ENCODE measurements at places on chromosomes 11 and 22.

GRCh38 chr11:10528121-10528520, 12.9 kb downstream of the RNF141 start:
- no peak for DNase-seq

GRCh38 chr22:46652847-46653331, 32.7 kb downstream of the GRAMD4 start:
- no peak for DNase-seq

GRCh38 chr11:118016104-118016503, 29.9 kb downstream of the IL10RA start:
- no peak for DNase-seq

DNA sequence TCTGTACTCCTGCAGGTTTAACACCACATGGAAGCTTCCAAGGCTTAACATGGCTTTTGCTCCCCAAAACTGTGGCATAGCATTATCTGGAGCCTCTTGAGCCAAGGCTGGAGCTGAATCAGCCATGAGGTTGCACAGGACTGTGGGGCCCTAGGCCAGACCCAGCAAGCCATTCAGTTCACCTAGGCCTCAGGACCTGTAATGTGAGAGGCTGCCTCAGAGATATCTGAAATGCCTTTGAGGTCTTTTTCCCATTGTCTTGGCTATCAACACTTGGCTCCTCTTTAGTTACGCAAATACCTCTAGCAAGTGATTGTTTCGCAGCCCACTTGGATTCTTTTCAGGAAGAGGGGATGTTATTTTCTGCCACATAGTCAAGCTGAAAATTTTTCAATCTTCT, 72.0 kb downstream of the VPREB1 start:
- DNase-seq = no peak

GRCh38 chr22:45683248-45683647, 11.6 kb downstream of the ATXN10 start:
- DNase-seq = no peak

DNA sequence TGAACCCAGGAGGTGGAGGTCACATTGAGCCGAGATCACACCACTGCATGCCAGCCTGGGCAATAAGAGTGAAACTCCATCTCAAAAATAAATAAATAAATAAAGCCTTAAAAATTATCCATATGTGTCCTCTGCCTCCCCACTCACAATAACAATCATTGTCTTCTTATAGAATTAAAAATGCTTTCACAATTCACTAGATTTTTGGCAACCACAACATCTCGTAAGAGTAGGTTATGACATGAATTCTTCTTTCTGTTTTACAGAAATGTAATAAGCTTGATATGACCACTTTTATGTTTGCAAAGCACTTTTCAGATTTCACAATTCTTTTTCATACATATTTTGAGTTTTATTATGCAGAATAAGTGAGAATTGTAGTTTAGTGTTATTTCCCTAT, 54.5 kb upstream of the HSPA8 start:
- no peak for DNase-seq

- peak; percentile 53 for DNase-seq
Measured at GRCh38 chr11:64148226-64148916, 17.5 kb downstream of the MACROD1 start.

DNA sequence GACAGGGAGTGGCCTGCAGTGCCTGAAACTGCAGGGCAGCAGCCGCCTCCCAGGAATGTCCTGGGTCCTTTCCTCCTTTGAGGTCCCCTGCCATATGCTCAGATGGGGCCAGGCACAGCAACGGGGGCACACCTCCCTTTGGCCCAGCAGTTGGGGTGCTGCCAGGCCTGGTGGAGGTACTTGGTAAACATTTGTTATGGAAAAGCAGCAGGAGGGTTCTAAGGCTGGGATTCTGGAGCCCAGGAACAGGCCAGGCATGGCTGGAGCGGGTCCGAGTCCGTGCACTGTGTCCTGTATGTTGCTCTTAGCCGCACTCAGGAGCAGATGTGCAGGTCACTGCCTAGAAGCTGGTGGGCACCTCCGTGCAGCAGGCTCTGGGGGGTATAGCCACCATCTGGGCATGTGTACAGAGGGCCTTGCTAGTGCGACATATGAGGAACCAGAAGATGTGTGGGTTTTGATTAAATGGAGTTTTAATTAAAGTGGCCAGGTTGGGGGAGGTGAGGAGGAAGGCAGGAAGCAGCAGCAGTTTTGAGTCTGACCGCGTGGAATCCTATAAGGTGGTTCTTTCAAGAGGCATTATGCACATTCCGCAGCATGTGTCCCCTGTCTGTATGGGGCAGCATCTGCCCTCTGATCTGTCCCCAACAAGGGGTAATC, 1.5 kb downstream of the ADORA2A start:
- DNase-seq = no peak

GRCh38 chr11:132028380-132029240, 658.2 kb downstream of the NTM start:
- DNase-seq = no peak

- no peak for DNase-seq
Measured at GRCh38 chr11:30724274-30724673, 138.1 kb upstream of the MPPED2 start.

- no peak for DNase-seq
Measured at GRCh38 chr11:18563090-18563730, 25.3 kb downstream of the UEVLD start.

- DNase-seq = no peak
Measured at GRCh38 chr11:117930668-117931330, 1.6 kb upstream of the TMPRSS13 start.

DNA sequence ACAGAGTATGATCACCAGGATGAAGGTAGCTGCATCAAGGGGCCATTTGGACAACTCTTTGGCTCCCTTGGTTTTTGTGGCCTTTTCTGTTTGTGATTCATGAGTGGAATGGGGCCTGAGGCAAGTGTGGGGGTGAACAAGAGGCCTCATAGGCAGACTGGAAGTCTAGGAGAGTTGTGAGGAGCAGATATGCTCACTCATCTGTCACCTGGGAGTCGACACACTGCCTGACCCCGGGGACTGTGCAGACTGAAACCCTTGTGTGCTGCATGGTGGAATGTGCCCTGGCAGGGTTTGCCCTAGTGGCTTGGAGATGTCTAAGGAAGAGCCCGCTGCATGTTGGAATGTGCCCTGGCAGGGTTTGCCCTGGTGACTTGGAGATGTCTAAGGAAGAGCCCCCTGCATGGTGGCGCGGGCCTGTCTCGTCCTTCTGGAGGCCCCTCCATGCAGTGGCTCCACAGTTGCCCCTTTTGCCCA, 60.0 kb downstream of the MED15 start:
- no peak for DNase-seq

- no peak for DNase-seq
Measured at GRCh38 chr11:93751001-93751400, 9.5 kb downstream of the C11orf54 start.

GRCh38 chr11:46296528-46297448, 19.3 kb downstream of the CREB3L1 start:
- no peak for DNase-seq

DNA sequence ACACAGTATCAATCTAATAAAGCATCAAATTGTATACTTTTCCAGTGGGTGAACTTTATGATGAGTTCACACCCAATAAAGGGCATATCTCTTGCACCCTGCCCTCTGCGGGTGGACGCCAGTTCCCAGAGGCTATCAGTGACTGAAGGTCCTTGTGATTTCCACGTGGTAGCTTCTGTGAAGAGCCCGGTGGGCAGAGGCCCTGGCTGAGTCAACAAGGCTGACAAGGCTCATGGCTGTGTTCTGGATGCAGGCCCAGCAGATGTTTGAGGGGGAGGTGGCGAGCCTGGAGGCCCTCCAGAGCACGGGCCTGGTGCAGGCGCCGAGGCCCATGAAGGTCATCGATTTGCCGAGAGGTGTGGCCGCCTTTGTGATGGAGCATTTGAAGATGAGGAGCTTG, 71.4 kb downstream of the PIWIL3 start:
- no peak for DNase-seq

DNA sequence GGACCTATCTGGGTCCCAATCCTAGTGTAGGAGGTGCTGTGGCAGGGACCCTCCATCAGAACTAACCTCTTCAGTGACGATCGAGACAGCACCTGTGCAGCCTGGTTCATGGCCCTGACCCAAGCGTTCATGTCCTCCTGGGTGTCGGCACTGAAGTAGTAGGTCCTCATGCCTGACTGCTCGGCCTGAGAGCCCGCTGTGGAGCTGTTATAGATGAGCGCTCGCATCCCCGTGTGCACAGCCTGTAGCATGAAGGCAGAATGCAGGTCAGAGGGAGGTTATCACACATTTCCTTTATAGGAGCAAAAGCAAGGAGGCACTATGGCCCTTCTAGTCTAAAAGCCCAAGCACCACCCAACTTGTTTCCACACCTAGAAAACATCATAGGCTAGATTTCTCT, 103.0 kb downstream of the C11orf58 start:
- DNase-seq = no peak

DNA sequence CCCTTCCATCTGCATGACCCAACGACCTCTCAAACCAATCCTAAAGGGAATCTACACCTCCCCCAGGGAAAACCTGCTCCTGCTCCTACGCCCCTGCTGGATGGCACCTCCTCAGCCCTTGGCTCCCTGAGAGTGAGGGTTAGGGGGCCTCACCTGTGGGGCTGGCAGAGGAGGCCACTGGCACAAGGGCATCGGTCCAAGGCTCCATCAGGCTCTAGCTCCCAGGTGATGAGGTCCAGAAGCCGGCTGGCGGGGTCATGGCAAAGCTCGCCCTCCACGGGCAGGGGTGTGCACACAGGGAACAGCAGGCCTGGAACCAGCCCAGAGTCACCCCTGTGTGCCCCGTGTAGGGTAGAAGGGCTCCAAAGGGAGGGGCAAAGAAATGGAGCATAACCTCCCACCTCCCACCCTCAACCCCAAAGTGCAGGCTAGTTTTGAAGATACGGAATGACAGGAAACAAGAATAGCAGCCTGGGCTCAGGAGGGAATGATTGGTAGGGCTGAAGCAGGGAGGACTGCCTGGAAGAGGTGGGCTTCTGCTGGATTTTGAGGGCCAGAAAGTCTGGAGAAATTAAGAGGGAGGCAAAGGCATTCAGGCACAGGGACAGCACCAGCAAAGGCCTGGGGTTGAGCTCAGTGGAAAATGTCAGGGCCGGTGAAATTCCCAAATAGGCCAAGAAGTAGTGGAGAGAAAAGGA, 42.6 kb downstream of the DKK3 start:
- DNase-seq = no peak

GRCh38 chr11:94519478-94520084, 7.3 kb downstream of the C11orf97 start:
- DNase-seq = no peak

GRCh38 chr11:64130618-64131017, 35.3 kb downstream of the MACROD1 start:
- DNase-seq = no peak

DNA sequence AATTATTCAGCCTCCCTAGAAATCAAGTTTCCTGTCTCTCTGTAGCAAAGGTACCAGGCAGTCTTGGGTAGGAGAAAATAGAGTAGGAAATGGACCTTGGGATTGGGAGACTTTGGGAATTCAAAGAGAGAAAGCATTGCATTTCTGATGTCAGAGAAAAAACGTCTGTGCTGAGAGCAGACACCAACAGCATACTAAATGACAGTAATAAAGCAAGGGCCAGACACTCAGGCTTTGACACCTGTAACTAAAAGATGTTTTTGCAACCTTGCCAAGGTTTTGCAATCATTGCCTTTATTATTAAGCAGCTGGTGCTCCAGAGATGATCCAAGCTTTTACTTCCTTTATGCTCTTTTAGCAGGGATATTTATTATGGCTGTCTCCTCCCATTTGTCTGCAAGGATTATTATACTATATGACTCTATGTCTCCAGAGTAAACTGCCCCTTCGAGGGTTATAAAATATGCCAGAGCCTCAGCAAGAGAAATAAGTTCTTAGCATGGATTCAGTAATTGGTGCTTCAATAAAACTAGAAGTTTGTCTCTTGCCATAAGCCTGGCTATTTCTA, 85.2 kb upstream of the GRAMD1B start:
- no peak for DNase-seq

- no peak for DNase-seq
Measured at GRCh38 chr11:66542362-66542761, 3.5 kb downstream of the ZDHHC24 start.

- DNase-seq = no peak
Measured at GRCh38 chr11:108483163-108483562, 15.0 kb downstream of the POGLUT3 start.

GRCh38 chr11:77058900-77059299, 7.9 kb upstream of the CAPN5 start:
- no peak for DNase-seq

DNA sequence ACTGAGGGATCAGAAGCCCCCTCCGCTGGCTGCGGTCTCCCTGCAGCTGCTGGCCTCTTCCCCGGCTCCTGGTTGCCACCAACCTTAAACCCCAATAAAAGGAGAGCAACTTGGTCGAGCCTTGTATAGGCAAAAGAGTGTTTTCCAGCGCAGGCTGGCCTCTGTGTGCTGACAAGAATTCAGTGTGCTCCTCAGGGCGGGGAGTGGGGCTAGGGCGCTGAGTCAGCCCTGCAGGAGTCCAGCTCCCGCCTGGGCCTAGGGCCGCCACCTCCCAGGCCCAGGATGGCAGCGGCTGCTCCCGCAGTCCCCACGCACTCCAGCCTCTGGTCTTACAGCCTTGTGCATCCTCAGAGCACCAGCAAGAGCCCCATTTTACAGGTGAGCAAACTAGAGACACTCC, at the start of gene SHISAL1:
SHISAL1 (minus strand) TSS at position 186 of the 400 bp plus-strand sequence. CDS start 12,006 bp downstream, outside the sequence.
- no peak for DNase-seq

- DNase-seq = no peak
Measured at GRCh38 chr11:65918211-65919140, at the start of gene C11orf68. Gene C11orf68, minus strand, starts transcription at chr11:65919062. Its CDS starts 31 bp downstream, at chr11:65919031.

GRCh38 chr11:71532036-71532610, 5.1 kb downstream of the KRTAP5-7 start:
- DNase-seq = no peak

GRCh38 chr11:589798-590197, 13.5 kb downstream of the PHRF1 start:
- DNase-seq = no peak

GRCh38 chr22:28999919-29000556, 61.6 kb downstream of the C22orf31 start:
- no peak for DNase-seq

GRCh38 chr22:39514373-39514973, 5.9 kb upstream of the ATF4 start:
- no peak for DNase-seq

- no peak for DNase-seq
Measured at GRCh38 chr11:4190519-4190918, 95.9 kb downstream of the RRM1 start.

DNA sequence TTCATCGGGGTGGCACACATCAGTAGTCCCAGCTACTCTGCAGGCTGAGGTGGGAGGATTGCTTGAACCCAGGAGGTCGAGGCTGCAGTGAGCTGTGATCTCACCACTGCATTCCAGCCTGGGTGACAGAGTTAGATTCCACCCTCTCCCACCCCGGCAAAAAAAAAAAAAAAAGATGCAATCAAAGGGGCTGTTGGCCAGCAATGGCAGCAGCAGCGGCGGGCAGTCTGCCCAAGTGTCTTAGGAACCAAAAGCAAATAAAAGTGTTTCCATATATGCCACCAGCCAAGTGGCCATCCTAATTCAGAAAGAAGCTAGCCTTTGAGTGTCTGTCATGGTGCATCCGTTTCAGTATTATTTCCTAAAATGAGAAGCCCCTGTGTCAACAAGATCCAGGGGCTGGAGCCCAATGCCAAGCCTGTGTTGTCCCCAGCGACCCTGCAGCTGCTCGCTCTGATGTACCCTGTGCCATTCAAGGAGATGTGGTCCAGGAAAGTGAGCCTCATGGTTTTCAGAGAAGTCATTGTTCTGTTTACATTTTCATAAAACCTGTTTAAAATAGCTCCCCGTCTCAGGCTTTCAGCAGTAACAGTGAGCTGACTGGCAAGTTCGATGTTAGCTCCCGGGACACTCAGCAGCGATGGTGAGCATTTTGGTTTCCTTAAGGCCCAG, 12.5 kb downstream of the CDPF1 start:
- no peak for DNase-seq
